Amniotic stem cell (primary cell): ENCODE measurements at places on chromosomes 7 and 10.

- no peak for DNase-seq
Measured at GRCh38 chr7:153675131-153675530, 377.1 kb upstream of the DPP6 start.

GRCh38 chr10:44931621-44932516 lies 20.7 kb downstream of the TMEM72 start:
- no peak for DNase-seq

DNA sequence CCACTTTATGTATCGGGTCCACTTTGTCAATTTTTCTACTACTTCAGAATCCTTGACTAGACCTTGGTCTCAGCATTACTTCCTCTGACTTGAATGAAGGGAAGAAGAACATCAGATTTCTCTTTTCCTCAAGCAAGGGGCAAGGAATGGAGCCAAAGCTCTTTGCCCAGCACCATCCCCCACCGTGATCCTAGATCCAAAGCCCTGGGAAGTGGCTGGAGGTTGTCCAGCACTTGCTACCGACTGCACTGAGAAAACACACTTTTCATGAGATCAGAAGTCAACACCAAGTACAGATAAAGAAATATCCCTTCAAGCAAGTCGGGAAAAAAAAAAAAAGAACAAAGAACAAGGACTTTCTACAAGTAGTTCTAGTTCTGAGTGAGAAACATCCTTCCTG lies 102.1 kb upstream of the DDC start:
- DNase-seq: no peak

- DNase-seq: no peak
Measured at GRCh38 chr7:107946451-107946850, 55.5 kb downstream of the DLD start.

GRCh38 chr7:68840991-68841390 lies 757.3 kb upstream of the AUTS2 start:
- no peak for DNase-seq

GRCh38 chr7:122535086-122535485 lies 163.8 kb downstream of the RNF133 start:
- no peak for DNase-seq

- no peak for DNase-seq
Measured at GRCh38 chr10:132213917-132214316, 27.2 kb downstream of the DPYSL4 start.

DNA sequence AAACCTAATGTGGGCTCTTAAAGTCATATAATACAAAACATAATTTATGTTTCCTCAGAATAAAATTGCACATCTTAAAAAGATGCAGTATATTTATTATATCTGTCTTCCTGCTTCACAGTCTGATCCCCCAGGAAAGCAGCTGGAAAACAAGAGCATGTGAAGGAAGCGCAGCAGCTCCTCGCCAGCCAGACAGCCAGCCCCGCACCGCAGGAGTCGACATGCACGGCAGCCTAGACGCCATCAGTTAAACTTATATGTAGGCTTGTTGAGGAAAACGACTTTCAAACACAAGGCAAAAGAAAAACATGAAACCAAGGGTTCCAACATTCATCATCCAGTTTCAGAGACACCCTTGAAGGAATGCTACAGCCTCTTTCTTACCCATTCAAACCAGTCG lies 59.0 kb downstream of the PAXIP1 start:
- no peak for DNase-seq

DNA sequence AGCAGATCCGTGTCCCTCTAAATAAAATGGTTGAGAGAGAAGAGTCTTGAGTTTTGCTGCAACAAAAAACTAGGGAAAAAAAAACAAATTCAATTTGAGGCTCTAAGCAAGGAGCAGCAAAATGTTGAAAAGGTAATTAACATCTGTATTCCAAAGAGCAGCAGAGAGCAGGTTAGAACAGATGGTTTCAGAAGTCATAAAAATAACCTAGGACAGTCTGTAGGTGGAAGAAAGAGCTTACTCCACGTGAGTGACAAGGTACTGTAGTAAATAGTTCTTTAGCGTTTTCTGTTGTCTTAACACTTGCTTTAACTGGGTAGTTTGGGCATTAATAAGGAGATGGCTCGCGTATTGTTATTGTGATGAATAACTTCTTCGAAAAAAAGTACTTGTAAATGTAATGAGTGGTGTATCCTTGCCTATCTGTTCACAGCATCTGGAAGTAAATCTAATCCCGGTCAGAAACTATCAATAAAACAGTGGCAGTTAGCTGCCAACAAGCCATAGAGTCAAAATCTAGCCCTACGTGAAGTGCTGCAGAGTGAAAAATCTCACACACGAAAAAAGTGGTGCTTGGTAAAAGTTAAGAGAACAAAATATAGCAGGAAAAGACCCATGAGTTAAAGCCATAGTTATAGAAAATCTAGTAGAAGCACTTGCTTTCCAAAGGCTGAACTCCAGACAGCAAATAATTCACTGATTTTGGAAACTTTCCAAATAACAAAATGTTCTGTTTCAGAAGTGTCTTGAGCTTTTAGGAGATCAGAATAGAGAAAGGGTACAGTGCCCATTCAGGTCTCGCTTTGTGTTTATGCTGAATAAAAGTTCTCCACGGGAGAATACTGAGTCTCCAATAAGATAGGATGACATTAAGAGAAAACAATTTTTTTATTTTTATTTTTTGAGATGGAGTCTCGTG lies 49.3 kb upstream of the PARD3 start:
- no peak for DNase-seq

DNA sequence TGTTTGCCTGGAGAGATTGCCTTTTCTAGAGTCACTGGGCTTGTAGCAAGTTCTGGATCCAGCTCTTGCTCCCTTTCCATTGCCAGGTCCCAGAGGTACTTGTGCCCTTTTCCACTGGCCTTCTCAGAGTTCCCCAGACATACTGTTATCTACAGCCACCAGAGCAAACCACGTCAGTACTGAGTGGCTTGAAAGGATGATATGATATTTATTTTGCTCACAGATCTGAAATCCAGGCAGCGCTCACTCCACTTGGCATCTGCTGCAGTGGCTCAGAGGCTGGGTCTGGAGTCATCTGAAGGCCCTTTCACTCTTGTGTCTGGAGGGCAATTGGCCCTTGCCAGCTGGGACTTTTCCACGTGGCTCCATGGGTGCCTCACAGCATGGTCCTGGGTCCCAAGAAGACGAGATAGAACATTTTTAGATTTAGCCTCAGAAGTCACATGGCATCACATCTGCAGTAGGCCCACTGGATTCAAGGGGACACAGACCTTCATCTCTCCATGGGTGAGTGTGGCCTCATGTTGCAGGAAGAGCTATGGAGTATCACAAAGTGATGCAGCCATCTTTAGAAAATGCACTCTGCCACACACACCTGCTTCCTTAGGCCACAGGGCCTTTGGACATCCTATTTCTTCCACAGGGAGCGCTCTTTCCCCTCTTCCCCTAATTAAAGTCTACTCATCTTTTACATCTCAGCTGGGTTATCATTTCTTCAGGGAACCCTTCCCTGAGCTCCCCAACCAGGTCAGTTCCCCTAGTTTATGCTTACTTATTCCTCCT lies 22.9 kb upstream of the TCF7L2 start:
- no peak for DNase-seq

DNA sequence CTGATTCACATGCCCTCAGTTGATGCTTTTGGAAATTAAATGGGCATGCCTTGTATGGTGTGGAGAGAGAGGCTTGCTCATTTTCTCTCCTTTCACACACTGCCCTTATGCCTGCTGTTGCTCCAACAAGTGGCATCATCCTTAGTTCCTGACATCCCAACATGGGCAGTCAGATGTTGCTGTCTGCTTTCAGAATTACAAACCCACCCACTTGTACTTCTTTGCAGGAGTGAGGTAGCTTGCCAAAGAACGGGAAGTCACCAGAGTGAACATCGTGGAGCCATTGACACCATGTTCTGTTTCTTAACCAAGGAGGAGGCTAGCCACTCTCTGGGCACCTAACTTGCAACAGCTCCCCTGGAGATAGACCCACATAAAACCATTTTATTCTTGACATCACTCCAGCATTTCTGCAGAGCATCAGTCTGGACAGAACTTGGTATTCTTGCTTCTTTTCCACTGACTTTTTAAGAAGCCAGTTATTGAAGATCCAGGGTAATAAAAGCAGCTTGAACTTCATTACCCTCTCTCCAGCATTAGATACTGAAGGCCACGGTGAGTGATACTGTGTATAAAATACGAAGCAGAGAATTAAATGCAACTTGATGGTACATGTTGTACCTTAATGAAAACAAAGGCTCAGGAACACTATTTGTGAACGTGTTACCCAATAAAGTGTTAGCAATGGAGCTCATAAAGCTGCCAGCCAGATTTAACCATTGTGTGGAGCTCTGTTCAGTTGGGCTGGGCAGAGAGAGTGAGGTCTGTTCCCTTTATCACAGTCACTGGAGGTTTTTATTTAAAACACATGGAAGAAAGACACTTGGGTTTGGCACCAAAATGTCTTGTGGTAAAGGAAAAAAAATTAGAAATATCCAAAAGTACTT lies 195.8 kb upstream of the HABP2 start:
- no peak for DNase-seq

GRCh38 chr7:17058568-17058967 lies 176.8 kb upstream of the AGR3 start:
- DNase-seq: no peak
